Iris pigment epithelial cell (primary cell): ENCODE measurements at places on chromosomes 11 and 22.
A peak's percentile ranks its signal among the peaks of the same experiment; 100 is the strongest.

GRCh38 chr11:43905813-43906241 is 25.2 kb downstream of the ALKBH3 start:
- DNase-seq, result peak; percentile 68

DNA sequence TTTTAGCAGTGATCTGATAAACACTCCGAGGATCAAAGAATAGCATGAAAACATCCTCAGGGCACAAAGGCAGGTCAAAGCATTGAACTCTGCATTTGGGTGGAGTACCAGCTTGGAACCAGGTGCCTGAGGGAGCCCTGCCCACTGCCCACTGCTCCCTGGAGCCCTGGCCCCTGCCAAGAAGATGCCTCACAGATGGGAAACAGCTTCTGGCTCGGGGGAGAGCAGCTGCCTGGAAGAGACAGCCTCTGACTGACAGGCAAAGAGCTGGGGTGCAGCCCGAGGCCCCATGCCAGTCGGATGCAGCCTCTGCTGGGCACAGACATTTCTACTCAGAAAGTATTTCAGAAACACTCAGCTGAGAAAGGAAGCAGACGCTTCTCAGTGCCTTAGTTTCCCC is 13.2 kb downstream of the LMO1 start:
- DNase-seq, result no peak

GRCh38 chr22:41459431-41459830 is 9.1 kb downstream of the PHF5A start:
- DNase-seq, result no peak

- peak; percentile 54 for DNase-seq
Observed at GRCh38 chr11:65445604-65446445, 23.2 kb downstream of the NEAT1 start.

GRCh38 chr22:45564349-45565030 is 61.8 kb downstream of the FBLN1 start:
- DNase-seq, result no peak

DNA sequence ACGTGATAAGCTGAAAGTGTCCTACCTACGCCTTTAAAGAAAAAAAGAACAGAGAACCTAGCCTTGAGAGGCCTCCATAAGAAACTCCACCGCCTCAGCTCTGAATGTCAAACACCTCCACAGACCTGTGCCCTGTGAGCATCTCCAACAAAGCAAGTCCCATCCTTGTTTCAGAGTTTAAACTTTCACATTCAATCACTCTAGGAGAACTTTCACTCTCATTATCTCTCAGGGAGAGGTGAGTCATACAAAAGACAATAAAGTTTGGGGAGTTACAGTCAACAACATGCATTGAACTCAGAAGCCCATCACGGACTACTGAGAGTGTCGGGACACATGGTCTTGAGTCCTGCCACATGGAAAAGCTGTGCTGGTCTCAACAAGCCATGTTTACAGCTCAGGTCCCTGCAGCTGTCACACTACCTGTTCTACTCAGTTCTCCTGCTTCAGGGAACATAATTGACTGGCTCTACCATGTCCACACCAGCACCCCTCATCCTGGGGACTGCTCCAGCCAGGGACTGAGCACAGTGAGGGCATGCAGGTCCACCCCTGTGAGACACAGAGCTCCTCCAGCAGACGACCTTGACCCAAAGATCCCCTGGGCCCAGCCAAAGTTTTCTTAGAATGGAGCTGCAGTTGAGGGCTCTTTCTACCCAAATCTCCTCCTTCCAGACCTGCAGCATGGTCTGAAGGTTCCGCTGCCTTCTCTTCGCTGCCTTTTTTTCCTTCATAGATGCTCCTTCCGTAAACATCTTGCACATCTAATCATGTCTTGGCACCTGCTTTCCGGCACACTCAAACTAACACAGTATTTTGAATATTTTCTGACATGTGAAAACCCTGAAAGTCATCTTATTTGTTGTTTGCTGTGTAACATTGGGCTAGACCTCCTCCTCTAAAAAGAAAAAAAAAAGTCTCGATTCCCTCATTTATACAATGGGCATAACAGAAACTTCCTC is 114.9 kb downstream of the ETS1 start:
- peak; percentile 82 for DNase-seq

DNA sequence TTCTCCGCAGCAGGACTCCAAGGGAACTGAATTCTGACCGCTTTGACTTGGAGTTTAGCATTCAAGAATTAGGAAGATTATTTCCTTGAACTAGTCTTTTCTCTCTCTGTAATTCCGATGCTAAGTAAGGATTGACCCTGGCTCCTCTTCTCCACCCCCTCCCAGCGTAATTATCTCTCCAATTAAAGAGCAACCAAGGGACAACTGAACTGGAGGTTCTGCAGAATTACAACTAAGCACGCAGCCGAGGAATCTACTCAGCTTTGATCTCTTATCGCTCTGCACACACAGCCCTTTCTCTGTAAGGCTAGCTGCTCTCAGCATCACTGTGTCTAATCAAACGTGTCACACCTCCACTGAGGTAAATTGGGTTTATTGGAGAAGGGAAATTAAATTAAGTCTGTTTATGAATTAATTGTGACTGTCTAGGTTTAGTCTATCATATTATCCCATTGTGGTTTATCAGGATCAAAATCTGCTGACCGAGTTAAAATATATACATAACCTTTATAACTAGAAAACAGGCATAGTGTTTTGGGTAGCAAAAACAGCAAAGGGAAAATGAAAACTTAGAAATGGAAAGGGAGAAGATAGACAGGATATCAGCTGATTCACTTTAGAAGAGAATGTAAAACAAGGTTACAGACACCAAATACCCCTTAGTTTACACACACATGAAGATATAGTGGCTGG is 241.3 kb upstream of the LARGE1 start:
- no peak for DNase-seq

GRCh38 chr11:125892071-125892470 is 4.6 kb downstream of the HYLS1 start:
- DNase-seq, result peak; percentile 54

DNA sequence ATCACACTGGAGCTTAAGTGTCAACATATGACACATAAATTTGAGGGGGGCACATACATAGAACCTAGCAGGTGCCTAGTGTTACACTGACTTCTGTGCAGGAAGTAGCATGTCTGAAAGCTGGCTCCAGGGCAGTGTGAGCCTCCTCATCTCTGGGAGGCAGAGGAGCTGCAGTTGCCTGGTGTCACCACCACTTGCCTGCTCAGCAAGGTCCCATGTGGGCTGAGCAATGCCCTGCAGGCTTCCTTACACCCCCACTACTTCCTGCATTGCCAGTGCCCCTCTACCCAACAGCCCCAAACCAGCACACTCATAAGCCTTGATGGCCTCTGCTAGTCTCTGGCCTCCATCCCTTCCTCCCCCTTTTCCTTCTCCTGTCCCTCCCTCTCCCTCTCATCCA is 165.8 kb downstream of the BUD13 start:
- no peak for DNase-seq

- peak; percentile 72 for DNase-seq
Observed at GRCh38 chr11:118607401-118608359, at the start of gene PHLDB1. PHLDB1 (plus strand) TSS chr11:118607615; CDS start chr11:118613837, 6,222 bp downstream.

DNA sequence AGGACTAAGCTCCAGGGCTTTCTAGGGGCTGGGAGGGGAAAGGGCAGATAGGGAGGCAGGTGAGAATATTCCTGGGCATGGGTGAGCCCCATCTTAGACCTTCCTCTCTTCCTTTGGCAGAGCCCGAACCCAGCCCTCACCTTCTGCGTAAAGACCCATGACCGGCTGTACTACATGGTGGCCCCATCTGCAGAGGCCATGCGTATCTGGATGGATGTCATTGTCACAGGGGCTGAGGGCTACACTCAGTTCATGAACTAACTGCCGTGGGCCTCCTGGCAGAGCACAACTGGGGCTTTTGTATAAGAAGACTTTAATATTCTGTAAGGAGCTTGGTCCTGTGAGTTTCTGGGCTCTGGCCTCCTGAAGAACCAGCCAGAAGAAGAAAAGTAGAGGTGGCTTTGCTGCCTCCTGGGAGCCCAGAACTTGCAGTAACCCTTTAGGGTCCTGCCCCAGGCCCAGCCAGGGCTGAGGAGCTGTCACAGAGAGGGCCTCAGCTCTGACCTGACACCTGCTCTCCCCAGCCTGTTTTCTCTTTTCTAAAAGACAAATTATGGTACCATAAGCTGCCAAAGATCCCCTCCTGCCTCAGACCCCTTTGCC is 22.8 kb downstream of the TREH start:
- DNase-seq, result no peak

DNA sequence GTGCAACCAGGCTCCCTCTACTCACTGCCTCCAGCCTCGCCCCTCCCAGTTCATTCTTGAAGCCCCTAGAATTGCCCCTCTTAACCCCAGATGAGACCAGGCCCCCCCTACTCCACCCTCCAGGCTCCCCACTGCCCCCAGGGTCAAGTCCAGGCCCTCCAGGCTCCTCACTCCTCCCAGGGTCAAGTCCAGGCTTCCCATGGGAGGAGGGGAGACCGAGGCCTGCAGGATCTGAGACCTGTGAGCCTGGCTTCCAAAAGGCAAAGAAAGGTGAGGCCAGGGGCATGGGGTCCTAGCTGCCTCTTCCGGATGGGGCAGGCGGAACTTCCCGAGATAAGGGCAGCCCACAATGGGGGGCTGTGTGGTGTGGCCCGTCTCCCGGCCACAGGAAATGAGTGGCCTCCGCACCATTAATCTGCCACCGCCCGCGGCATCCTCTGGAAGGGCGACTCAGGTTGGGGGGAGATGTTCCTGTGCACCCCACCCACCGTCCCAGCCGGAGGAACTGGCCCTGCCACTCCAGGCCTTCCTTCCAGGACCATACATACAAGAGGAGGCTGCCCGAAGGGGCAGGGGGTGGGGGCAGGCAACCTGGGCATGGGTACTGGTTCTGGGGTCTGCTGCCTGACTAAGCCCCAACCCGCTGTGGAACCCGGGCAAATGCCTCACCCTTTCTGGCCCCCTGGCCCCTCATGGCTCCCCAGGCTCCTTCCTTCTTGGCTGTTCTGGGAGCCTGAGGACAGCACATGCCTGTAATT is 35.1 kb upstream of the WNT11 start:
- DNase-seq, result no peak

- peak; percentile 28 for DNase-seq
Observed at GRCh38 chr11:48088682-48089050, 108.3 kb downstream of the PTPRJ start.

DNA sequence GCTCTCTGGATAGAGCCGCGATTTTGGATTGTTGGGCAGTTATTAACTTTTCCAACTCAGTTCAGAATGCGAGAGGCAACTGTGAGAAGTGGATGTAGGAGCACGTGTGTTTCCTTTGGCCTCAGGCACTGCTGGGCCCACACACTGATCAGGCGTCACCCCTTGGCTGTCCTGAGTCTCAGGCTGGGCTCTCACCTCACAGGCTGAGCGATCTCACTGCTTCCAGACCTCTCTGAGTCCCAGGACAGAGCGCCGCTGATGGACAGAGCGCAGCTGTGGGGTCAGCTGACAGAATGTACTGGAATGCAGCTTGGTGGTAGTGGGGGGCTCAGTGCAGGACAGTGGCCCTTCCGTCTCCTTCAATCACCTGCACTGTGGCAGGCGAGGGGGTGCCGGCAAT is 516.2 kb downstream of the TBC1D22A start:
- no peak for DNase-seq

- peak; percentile 62 for DNase-seq
Observed at GRCh38 chr11:3920148-3920852, 64.8 kb downstream of the STIM1 start.

- no peak for DNase-seq
Observed at GRCh38 chr11:77642228-77642627, 4.6 kb upstream of the CLNS1A start.

- no peak for DNase-seq
Observed at GRCh38 chr11:75737314-75737713, 19.7 kb downstream of the MOGAT2 start.

DNA sequence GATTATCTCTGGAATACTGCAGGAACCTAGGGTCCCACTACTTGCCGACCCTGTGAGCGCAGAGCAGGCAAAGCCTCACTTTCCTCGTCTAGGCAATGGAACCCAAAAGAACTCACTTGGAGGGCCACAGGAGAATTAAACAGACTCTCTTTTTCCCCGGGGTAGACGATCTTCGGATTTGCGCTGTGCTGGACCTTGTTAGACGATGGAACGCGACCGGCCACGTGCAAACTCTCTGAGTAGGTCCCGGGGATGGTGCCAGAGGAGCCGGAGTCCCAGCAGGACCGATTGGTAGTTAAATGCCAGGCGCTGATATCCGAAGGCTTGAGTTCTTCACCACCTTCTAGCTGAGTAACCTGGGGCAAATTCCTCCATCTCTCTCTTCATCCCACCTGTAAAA is 1.0 kb upstream of the SLC1A2 start:
- DNase-seq, result peak; percentile 16

DNA sequence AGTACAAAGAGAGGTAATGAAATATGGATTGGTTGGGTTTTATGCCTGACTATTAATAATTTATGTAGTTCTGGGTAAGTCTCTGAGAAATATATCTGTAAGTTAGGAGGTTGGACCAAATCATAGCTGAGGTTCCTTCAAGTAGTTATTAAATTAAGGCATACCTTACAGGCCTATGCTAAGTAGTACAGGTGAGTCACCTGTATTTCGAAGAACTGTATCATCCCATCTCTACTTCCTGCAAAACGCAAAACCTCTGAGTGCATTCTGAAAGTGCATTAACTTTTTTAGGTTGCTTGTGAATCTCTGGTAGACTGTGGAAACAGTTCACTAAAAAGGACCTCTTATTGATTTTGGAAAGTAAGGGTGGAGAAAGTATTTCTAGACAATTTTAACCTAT is 37.1 kb downstream of the APOL5 start:
- DNase-seq, result no peak

GRCh38 chr22:35174401-35175038 is 82.8 kb upstream of the HMGXB4 start:
- DNase-seq, result no peak

GRCh38 chr11:83522911-83523310 is 236.7 kb upstream of the CCDC90B start:
- DNase-seq, result no peak

GRCh38 chr11:18632841-18633240 is 1.3 kb downstream of the SPTY2D1 start:
- no peak for DNase-seq

DNA sequence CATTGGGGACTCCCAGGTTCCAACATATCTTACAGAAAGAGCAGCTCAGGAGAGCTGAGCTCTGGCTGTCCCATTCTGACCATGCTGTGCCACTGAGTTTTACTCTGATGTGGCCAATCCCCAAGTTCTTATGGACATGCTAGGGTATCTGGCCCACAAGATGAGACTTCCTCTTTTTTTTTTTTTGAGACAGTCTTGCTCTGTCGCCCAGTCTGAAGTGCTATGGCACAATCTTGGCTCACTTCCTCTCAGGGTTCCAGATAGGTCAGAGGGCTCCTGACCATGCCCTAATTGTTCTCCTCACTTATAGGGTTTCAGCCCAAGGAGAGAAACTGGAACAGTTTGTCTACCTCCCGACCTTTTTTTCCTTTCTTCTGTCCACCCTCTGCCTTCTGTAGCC is 152.3 kb upstream of the CCDC90B start:
- no peak for DNase-seq

- no peak for DNase-seq
Observed at GRCh38 chr11:46835897-46836296, 10.2 kb downstream of the CKAP5 start.

- DNase-seq, result peak; percentile 74
Observed at GRCh38 chr11:103085758-103086365, 6.1 kb downstream of the DCUN1D5 start.
